Suppressor macrophage treated with lipopolysaccharide for 4 hours (primary cell): ENCODE measurements at places on chromosomes 12 and 14.

GRCh38 chr12:1186298-1186697 lies 195.3 kb downstream of the ERC1 start:
- DNase-seq: no peak

- no peak for DNase-seq
Observed at GRCh38 chr12:109533487-109533740, 39.9 kb downstream of the MMAB start.

DNA sequence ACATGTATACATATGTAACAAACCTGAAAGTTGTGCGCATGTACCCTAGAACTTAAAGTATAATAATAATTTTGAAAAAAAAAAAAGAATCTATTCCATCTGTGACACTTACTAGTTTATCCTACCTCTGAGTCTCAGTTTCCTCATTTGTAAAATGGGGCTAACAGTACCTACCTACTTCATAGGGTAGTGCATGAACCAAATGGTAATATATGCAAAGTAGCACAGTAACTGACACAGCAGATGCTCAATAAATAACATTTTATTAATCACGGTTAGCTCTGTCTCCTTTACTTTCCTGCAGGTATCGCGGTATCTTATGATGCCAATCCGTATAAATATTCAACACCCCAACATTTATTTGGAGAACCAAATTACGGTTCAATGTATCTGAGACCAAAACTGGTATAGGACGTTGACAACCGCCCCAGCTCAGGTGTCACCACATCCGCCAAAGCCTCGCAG lies 703 bp downstream of the TMED10 start:
- DNase-seq: no peak

GRCh38 chr14:76491172-76491930 lies 115.4 kb downstream of the ESRRB start:
- DNase-seq: no peak

DNA sequence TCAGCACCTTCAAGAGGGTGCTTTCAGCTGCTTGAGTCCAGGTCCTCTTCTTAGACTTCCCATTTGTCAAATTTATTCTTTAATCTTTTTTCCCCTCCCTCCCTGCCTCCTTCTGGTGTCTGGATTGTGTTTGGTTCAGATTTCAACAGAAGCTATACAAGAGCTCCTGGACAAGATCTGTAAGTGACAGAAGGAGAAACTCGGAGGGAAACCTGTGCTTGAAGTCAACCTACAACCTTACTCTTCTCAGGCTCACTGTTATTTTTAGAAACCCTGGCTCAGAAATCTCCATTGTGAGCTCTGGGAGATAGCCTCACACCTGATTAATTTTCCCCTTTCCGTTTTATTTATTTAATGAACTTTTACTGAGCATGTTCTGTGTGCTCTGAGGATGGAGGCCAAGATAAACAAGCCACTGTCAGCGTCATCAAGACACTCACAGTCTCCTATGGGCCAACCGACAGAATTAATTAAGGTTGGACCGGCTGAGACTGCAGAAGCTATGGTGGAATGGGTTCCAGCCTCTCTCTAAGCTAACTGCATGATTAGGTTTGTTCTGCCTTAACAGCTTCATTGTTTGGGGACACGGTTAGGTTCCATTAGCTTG lies 13.5 kb downstream of the PDE1B start:
- no peak for DNase-seq

- DNase-seq: no peak
Observed at GRCh38 chr14:99277530-99277929, 5.5 kb upstream of the BCL11B start.
